ENCODE measurements at places on chromosomes 4 and X. TPM values are rescaled to one million over a fixed set of nuclear protein-coding genes. Genes with fewer than 3 reads are reported as not detected.

The ARMCX6 gene
- total RNA-seq, result 45.4 TPM

The RIPPLY1 gene
- 14.6 TPM for total RNA-seq

The SLIT2 gene
- 2.3 TPM for total RNA-seq

The CXorf49 gene
- total RNA-seq, result not detected

GRCh38 chr4:157791236-157791635 lies 381.6 kb downstream of the GASK1B start:
- DNase-seq, result no peak

GRCh38 chr4:89619206-89619962 lies 217.6 kb downstream of the SNCA start:
- DNase-seq, result no peak
